ENCODE measurements at places on chromosomes 11 and 22.

- DNase-seq, result no peak
Measured at GRCh38 chr11:6655020-6655789, 404 bp downstream of the DCHS1 start.

DNA sequence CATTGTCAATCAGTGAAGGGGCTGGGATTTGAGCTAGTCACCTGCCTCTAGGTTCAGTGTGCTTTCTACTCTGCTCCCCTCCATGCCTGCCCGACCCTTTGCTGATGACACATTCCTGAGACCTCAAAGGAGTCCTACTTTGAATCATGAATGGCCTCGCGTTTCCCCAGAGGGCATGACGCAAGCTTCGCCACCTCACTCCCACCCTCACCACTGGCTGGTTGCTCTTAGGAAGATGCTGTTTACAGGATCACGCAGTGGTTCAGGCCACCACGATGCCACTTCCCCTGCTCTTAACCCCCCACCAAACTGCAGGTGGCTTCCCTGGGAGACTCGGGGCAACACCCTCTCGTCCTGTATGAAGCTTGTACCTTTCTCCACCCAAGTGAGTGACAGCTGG is 62.9 kb upstream of the B3GAT1 start:
- no peak for DNase-seq

DNA sequence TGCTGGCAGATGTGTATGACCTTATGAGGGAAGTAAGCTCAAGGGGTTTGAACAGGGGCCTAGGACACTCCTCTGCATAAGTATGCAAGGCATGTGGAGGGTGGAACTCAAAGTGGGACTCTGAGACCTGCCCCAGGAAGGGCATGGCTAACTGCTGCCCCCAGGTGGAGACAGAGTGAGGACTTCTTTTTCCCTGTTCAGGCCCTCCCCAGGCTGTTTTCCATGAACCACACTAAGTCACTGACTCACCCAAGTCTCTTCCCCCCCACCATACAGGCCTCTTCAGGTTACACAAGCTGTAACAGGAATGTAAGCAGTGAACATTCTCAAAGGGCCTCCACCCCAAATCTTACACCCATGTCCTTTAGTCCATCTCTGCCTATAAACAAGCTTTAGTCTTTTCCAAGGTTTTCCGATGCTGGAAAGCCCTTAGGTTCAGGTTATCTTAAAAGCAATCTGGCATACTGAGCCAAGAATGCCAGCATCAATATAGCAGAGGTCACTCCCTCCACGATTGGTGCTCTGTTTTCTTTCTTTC is 13.1 kb downstream of the EEF1G start:
- DNase-seq, result peak; percentile 51

DNA sequence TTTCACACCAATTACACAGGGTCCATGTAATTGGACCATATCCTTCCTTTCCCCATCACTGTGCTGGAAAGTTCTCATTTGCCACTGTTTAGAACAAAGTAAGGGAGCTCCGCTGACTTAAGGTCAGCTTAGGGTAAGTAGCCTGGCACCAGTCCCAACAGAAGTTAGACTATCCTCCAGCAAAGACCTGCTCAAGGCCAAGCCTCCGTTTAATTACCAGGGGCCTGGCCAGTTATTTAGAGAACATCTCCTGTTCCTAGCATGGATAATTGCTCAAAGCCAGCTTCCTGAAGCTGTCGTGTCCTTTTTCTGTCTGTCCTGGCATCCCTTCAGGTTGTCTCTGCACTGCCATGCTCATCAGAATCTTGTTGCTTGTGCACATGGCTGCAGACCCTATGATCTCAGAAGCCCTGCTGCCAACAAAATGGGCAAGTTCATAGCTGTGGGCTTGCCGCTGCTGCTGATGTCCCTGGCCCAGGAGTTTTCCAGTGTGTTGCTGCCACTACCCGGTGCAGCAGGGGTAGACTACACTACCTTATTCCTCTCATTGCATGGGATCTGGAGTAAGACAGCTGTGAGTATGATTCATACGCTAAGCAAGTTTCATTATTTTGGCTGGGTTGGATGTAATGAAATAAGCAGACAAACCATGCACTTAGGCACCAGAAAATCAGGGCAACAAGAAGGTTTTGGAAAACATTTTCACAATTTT is 8.1 kb downstream of the OR8A1 start:
- DNase-seq, result no peak

- DNase-seq, result no peak
Measured at GRCh38 chr11:69116671-69117070, 39.1 kb upstream of the SMIM38 start.
